GM13977 (cell line): ENCODE measurements at places on chromosomes 1 and 21.

DNA sequence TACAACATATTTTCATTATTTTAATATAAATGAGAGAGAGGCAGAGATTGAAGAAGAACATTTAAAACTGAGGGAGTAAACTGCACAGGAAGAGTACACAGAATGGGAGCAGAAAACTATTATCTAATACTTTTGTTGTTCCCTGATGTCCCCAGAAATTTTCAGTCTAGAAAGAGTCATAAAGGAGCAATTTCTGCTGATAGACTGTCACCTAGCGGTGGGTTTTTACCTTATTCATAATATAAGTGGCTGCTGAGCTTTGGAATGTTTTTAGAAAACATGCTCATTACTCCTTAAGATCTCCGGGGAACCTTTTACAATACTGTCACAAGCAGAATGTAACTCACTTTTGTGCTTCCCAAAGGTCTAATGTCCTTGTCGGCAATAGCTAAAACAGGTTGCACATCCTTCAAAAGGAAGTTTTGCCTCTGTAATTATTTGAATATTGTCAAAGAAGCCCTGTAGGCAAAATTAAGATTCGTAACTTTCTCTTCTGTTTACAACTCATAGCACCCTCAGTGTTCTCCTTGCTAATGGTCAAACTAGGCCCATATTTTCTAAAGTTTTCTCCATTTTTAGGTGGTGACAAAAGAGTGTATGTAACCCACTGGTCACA, 4.9 kb upstream of the NPL start:
- peak; percentile 33 for DNase-seq

- peak; percentile 28 for DNase-seq
Observed at GRCh38 chr1:181643631-181644030, 160.3 kb downstream of the CACNA1E start.

GRCh38 chr1:226479474-226479873, 69.1 kb upstream of the STUM start:
- DNase-seq, result no peak

DNA sequence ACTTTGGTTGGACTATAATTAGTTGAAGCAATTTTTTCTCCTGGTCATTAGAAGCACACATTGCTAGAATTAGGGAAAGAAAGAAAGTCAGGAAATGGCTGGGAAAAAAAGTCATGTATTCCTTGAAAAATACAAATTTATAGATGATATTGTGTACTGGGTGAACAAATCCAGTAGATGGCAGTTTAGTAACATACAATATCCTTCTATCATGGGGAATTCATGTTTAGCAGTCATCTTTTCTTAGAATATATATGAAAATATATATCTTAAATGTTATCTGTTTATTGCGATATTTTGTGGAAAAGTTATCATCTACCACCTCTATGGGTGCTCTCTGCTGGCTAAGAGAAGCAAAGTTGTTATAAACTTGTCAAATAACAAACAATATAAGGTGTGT, 13.1 kb upstream of the ZRANB2 start:
- DNase-seq, result no peak

GRCh38 chr1:92797297-92797696, 12.4 kb upstream of the EVI5 start:
- no peak for DNase-seq

DNA sequence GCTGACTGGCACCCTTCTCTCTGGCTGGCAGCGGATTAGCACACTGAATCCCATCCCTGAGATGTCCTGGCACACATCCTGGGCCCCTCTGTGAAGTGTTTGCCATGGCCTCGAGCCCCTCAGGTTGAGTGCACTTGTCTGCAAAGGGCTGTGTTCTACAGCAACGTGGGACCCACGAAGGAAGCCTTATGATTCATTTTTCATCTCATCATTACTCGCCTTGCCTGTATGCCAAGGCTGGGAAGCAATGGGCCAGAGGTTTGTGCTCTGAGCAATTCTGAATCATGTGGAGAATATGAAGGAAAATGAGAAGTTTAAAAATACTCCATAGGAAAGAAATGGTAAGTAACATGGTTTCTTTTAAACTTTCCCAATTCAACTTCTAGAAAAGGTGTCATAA, 124.8 kb upstream of the LMO4 start:
- no peak for DNase-seq

DNA sequence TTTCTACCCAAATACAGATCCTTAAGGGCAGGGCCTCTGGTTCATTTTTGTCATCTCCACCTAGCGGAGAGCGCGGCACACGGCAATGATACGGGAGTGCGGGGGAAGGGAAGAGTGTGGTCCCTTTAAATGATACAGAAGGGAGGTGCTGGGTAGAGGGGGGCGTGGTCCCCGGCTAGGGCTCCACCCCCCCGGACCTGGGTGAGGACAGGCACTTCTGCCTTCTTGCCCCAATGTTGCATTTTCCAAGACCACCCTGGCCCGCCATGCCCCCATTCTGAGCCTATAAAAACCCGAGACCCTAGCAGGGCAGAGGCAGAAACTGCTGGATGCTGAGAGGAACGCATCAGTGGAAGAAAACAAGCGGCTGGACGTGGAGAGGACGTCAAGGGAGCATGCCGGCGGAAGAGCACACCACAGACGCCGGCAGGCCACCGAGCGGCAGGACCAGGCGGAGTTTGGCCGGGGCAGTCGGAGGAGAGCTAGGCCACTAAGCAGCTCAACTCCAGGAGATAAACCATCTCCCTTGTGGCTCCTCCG, 30.0 kb downstream of the LRRC3 start:
- no peak for DNase-seq
